D341Med (cell line): ENCODE measurements at places on chromosomes 1 and 21.

- DNase-seq: no peak
Observed at GRCh38 chr1:200487650-200488049, 77.8 kb upstream of the ZNF281 start.

GRCh38 chr1:184457500-184457899, 70.7 kb downstream of the C1orf21 start:
- no peak for DNase-seq

GRCh38 chr1:55380355-55380970, 165.3 kb upstream of the USP24 start:
- no peak for DNase-seq

- DNase-seq: no peak
Observed at GRCh38 chr1:199096591-199096990, 457.8 kb downstream of the PTPRC start.

DNA sequence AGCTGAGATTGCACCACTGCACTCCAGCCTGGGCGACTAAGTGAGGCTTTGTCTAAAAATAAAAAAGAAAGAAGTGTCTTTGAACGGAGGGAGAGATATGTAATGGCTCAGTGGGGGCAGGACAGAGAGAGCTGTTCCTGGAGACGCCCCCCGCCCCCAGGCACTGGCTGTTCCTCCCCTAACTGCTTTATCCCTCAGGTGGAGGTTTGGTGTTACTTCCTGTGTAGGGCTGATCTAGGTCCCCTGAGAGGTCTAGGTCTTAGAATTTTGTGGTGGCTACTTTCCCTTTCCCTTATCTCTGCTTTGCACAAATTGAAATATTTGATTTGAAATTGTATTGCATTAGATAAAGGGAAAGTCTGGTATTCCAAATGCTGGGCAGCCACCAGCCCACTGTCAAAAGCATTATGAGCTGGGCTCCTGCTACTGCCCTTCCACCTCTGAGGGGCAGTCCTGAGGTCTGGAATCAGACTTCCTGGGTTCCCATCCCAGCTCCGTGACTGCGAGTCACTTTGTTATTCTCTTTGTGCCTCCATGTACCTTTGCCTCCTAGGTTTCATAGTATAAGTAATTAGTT, 134.8 kb upstream of the KIF26B start:
- DNase-seq: no peak
